Vein endothelial cell (primary cell): ENCODE measurements at places on chromosomes 6 and 20. TPM values are rescaled to one million over a fixed set of nuclear protein-coding genes. Genes with fewer than 3 reads are reported as not detected.

C20orf204 gene
- total RNA-seq: 3.6 and 3.9 TPM in 2 replicates

SLC4A11 gene
- 4.9 TPM in 2 replicates for total RNA-seq

TTK gene
- 9.5 and 18.6 TPM in 2 replicates for total RNA-seq

ZC2HC1B gene
- total RNA-seq: not detected in 2 replicates

RIMS1 gene
- 3.2 and 12.7 TPM in 2 replicates for total RNA-seq

CDSN gene
- total RNA-seq: under 0.01 TPM in 1 of 2 replicates, not detected in the other

SNPH gene
- 5.3 and 6.2 TPM in 2 replicates for total RNA-seq

CRYBG1 gene
- total RNA-seq: 34.6 and 40.6 TPM in 2 replicates

COL12A1 gene
- 15.4 and 19.3 TPM in 2 replicates for total RNA-seq

HLA-DOB gene
- under 0.01 and 0.19 TPM in 2 replicates for total RNA-seq

CGA gene
- total RNA-seq: not detected in 2 replicates

FAM209B gene
- total RNA-seq: not detected in 2 replicates

ADGRF1 gene
- 0.10 TPM in 1 of 2 replicates, not detected in the other for total RNA-seq

TXLNB gene
- 0.33 and 0.38 TPM in 2 replicates for total RNA-seq

SULF2 gene
- total RNA-seq: 205 and 214 TPM in 2 replicates

NKX2-4 gene
- not detected in 2 replicates for total RNA-seq

SERAC1 gene
- total RNA-seq: 7.4 and 7.8 TPM in 2 replicates

NDRG3 gene
- total RNA-seq: 18.0 and 25.7 TPM in 2 replicates

PAX1 gene
- not detected in 2 replicates for total RNA-seq

MAS1 gene
- not detected in 2 replicates for total RNA-seq

UBD gene
- 3.9 and 7.5 TPM in 2 replicates for total RNA-seq

FOXC1 gene
- total RNA-seq: 14.1 and 19.9 TPM in 2 replicates

CLPSL2 gene
- total RNA-seq: not detected in 2 replicates

SLC17A9 gene
- total RNA-seq: 15.4 and 17.7 TPM in 2 replicates

ARMC2 gene
- total RNA-seq: 0.96 and 2.9 TPM in 2 replicates

MCM8 gene
- 5.9 and 9.2 TPM in 2 replicates for total RNA-seq

RIPOR2 gene
- under 0.01 and 0.10 TPM in 2 replicates for total RNA-seq

POLH gene
- 28.7 and 38.1 TPM in 2 replicates for total RNA-seq

STMND1 gene
- total RNA-seq: not detected in 2 replicates

CALHM5 gene
- 7.2 and 7.8 TPM in 2 replicates for total RNA-seq

ADTRP gene
- total RNA-seq: 4.1 and 7.2 TPM in 2 replicates

SCRT2 gene
- total RNA-seq: not detected in 2 replicates

COL19A1 gene
- not detected in 2 replicates for total RNA-seq

RAB23 gene
- total RNA-seq: 6.5 and 9.4 TPM in 2 replicates

WFDC5 gene
- total RNA-seq: not detected in 2 replicates
